ENCODE measurements at places on chromosomes 11 and 22.

- DNase-seq, result no peak
Observed at GRCh38 chr11:111737444-111738210, 28.6 kb downstream of the PPP2R1B start.

GRCh38 chr11:128157423-128158298 is 429.7 kb downstream of the ETS1 start:
- DNase-seq, result peak; percentile 32

- no peak for DNase-seq
Observed at GRCh38 chr11:364991-365725, 4.1 kb upstream of the B4GALNT4 start.

- DNase-seq, result no peak
Observed at GRCh38 chr11:88345949-88346348, 8.4 kb upstream of the CTSC start.

GRCh38 chr11:61793083-61793828 is 545 bp downstream of the FEN1 start:
- no peak for DNase-seq

DNA sequence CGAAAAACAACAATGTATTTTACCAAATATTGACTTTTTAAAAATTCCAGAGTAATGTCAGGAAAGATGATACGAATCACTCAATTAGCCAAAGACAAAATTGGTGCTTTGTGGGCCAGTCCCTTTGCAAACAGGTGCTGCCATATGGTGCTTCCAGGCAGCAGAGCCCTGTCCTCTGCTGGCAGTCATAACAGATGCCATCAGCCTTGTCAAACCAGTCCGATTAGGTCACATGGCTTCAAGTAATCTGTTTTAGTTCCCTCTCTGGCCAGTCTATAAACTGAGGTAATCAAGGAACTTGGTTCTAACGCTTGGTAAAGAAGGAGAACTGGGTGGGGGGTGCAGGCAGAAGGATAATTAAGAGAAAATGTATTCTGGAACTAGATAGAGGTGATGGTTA is 49.1 kb upstream of the CAPRIN1 start:
- no peak for DNase-seq

- DNase-seq, result no peak
Observed at GRCh38 chr11:105367129-105367528, 227.6 kb upstream of the CARD18 start.

DNA sequence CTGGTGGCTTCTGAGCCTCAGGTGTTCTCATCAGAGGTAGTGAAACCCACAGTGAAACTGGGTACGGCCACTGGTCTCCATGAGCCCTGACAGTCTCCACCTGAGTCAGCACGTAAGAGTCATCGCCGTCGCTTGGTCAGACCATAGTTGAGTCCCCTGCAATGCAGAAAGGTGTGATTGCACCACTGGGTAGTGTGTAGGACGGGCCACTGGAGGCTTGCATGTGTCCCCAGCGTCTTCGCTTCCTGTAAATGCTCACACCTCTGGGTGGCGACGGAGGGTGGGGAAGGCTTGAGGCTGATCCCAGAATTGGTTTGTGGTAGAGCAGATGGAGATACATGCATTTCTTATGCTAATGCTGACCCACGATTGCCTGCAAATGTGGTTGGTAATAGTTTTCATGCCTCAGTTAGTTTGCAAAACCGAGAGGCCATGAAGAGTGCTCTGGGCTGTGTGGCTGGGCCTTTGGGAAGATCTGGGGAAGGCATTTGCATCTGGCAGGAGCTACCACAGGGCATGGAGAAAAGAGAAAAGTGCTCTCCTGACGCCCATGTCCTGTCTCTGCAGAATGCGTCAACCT is 26.5 kb downstream of the CTTN start:
- no peak for DNase-seq

DNA sequence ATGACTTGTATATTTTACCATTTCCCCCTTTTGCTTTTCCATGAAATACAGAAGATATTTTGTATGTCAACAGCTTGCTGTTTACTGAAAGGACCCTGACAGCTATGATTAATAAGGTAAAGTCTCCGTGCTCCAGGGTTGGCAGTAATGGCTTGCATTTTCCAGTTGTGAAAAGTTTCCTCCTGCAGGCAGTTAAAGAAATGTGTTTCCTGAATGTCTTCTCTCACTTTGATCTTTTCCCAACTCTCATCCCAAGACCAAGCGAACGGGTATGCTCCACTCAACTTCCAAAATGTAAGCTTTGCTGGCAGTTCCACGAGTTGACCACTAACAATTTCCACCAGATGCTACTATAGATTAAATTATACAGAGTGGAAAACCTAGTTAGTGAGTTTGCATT is 8.9 kb downstream of the FIBIN start:
- DNase-seq, result no peak

Data from GM19239 (cell line).